ENCODE measurements at places on chromosomes 11 and 22.

GRCh38 chr11:73293356-73293936 is 14.6 kb upstream of the ARHGEF17 start:
- DNase-seq, result no peak

- DNase-seq, result peak; percentile 59
These were observed 1.6 kb downstream of the MCAM start for GRCh38 chr11:119315131-119316015.

- no peak for DNase-seq
These were observed 332.0 kb upstream of the CCDC179 start for GRCh38 chr11:23192256-23192655.

DNA sequence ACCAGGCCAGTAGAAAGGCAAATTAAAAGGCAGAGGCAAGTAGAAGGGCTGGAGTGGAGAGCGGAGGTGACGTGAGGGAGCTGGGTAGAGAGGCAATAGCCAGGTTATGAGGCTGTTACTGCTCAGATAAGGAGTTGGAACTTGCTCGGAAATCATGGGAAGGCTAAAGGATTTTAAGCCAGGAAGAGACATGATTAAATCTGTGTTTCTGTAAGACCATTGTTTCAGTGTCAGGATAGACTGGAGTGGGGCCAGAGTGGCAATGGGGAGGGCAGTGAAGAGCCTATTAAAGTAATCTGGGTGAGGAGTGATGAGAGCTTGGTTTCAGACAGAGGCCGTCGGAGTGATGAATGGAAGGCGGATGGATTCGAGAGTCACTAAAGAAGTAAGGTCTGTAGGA is 39.0 kb downstream of the GRAMD1B start:
- DNase-seq, result no peak

GRCh38 chr11:68273026-68273738 is 1.4 kb upstream of the C11orf24 start:
- no peak for DNase-seq

DNA sequence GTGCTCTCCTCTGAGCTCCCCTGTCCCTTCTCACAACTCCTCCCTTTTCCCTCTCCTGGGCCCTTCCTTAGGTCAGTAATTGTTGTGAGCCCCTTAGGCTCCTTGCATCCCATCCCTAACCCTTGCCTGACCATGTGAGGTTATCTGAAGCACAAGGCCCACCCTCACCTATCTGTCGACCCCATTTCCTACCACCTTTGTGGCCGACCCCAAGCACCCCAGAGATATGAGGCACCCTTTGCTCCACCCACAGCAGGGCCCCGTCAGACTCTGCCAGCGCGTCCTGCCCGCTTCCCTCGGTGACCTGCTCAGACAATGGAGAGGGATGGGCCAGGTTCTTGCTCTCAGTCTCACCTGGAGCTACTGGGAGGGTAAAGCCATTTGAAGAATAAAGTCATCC is 1.3 kb downstream of the GNG3 start:
- DNase-seq, result no peak

GRCh38 chr11:119975561-119976152 is 162.3 kb downstream of the TRIM29 start:
- DNase-seq, result no peak

- DNase-seq, result no peak
These were observed 68.9 kb upstream of the NUP50 start for GRCh38 chr22:45094825-45095224.

DNA sequence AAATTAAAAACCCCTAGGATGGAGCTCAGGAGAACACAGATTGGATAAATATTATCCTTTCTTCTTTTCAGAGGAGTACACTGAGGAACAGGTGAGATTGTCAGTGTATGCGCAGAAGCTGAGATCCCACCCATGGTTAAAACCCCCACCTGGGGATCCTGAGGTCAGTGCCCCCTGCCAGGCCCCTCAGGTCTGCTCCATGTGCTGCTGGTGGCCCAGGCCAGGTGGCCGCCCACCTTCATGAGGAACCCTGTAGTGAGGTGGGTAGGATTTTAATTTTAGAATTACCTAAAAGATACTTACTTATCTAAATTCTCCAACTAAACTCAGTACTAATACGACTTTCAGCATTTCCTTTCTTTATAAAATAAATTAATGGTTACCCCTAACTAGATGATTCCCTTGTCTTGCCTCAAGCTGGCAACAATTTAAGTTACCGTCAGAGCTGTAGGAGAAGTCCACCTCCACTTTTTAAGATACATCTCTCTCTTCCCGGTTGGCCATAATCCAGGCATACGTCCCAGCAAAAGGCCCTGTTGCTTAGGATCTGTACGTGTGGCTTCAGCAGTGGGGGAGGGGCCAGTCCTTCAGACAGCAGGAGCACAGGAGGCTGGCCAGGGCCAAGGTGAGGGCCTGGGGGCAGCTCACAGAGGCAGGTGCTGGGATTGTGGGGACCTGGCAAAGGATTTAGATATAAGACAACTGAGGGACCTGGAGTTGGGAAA is 61.5 kb upstream of the PITPNB start:
- no peak for DNase-seq

GRCh38 chr11:132818951-132819350 is 713.4 kb downstream of the OPCML start:
- no peak for DNase-seq

DNA sequence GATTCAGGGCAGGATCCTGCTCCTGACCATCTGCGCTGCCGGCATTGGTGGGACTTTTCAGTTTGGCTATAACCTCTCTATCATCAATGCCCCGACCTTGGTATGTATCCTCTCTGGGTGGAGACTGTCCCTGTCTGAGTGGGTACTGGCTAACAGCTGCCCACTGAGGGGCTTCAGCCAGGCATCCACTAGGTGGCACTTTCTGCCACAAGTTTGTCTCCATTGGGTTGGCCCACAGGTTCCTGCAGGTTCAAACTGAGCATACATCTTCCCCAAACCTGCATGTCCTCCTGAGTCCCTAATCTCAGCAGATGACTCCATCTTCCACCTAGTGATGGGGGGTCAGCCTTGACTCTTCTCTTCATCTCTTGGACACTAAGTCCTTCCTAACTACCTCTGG is 4.4 kb downstream of the SLC2A11 start:
- no peak for DNase-seq

DNA sequence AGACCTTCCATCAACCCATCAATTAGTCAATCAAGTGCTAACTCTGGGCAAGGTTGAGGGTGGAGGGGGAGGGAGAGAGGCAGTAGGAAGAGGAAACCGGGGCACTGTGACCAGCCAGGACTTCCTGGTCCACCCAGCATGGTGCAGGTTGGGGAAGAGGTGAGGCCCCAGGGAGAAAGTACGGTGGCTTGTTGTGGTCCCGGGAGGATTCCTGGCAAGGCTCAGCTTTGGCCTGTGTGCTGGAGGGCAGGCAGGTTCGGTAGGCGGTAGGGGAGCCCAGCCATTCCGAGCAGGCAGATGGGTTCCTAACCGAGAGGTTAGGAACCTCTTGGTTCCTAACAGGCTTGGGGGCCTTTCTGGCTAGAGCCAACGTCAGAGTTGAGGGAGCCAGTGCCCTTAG is 10.8 kb downstream of the ST14 start:
- no peak for DNase-seq

- DNase-seq, result no peak
These were observed 82.3 kb downstream of the TBC1D22A start for GRCh38 chr22:46844606-46845210.

- DNase-seq, result no peak
These were observed 21.0 kb downstream of the FLI1 start for GRCh38 chr11:128714881-128715280.

GRCh38 chr11:28727254-28727653 is 619.1 kb downstream of the METTL15 start:
- no peak for DNase-seq

DNA sequence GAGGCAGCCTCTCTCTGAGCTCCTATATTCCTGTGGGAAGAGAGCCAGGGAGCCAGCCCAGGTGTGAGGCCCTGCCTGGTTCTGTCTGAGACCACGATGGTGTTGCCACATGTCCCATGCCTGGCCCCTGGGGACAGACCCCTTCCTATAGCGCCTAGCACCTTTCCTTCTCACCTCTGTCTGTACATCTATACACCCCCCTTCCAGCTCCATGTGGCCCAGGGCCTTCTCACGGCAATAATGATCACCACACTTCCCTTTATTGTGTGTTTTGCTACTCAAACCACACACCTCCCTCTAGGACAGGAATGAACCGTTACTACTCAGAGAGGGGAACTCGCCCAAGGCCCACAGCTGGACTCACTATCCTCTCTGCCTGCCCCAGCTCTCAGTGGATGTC is 12.8 kb downstream of the CD82 start:
- no peak for DNase-seq

DNA sequence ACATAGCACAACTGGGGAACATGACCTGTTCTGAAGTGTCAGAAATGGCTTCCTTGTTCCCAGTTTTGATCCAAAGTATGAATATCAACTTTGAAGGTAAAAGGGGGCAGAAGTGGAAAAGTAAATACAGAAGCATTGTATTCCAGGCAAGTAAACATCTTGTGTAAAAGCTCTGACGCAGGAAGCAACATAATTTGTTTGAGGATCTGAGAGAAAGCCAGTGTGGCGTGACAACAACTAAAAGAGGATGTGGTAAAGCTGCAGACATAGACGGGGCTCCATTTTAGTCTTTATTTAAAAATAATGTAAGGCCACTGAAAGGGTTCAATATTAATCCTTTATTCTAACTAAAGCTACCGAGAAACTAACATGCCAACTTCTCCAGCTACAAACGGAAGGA is 310.2 kb downstream of the DLG2 start:
- no peak for DNase-seq

DNA sequence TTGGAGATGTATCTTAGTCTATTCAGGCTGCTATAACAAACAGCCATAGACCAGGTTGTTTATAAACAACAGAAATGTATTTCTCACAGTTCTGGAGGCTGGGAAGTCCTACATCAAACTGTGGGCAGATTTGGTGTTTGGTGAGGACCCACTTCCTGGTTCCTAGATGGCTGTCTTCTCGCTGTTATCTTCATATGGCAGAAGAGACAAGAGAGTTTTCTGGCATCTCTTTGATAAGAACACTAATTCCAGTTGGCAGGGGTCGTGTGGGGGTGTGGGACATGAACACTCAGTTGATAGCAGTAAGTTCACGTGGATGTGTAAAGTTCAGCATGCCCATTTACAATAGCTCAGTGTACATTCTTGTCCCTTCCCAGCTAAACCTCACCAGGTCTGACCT is 41.3 kb upstream of the HMGXB4 start:
- no peak for DNase-seq

DNA sequence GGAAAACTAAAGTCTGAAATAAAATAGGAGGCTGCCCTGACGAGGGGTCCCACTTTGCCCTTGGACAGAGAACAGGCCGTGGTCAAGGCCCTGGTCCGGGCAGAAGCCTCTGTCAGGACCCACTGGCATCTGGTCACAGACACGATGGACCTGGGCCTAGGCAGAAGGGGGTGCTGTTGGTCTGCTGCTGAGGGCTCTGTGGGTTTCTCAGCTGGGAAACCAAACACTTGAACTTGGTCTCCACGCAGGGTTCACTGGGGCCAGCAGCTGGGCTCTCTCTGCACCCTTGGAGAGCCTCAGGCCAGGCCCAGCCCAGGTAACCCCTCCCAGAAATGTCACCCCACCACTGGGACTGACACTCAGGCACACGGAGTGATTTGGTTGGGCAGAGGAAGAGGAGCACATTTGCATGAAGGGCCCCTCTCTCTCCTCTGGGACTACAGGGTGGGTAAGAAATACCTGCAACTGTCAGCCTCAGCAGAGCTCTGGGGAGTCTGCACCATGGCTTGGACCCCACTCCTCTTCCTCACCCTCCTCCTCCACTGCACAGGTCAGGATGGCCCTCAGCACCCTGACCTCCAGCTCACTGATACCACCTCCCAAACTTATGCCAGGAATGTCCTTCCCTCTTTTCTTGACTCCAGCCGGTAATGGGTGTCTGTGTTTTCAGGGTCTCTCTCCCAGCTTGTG is 48.1 kb upstream of the TOP3B start:
- peak; percentile 57 for DNase-seq

GRCh38 chr11:57881647-57882046 is 120.0 kb downstream of the CTNND1 start:
- no peak for DNase-seq

- no peak for DNase-seq
These were observed 15.2 kb downstream of the SCARF2 start for GRCh38 chr22:20422271-20423007.

GRCh38 chr11:74462009-74462408 is 5.3 kb downstream of the KCNE3 start:
- DNase-seq, result no peak

GRCh38 chr22:32000181-32000580 is 42.9 kb upstream of the SLC5A1 start:
- no peak for DNase-seq

All from memory B cell (primary cell).